ENCODE measurements at places on chromosomes 13 and 19. TPM values are rescaled to one million over a fixed set of nuclear protein-coding genes. Genes with fewer than 3 reads are reported as not detected.

DNAJC15 gene
- total RNA-seq, result 4.2 TPM

KLF12 gene
- total RNA-seq, result 64.7 TPM

BCAM gene
- not detected for total RNA-seq

SLC25A41 gene
- total RNA-seq, result not detected

CCL25 gene
- not detected for total RNA-seq

TBXA2R gene
- 2.6 TPM for total RNA-seq

UPK1A gene
- total RNA-seq, result not detected

TMIGD2 gene
- 19.5 TPM for total RNA-seq

NLRP12 gene
- total RNA-seq, result not detected

AKAP8 gene
- 109 TPM for total RNA-seq

VSIG10L gene
- not detected for total RNA-seq

SAE1 gene
- total RNA-seq, result 22.4 TPM

SERPINE3 gene
- not detected for total RNA-seq

CCDC8 gene
- not detected for total RNA-seq

SULT2A1 gene
- not detected for total RNA-seq

LIG1 gene
- total RNA-seq, result 67.5 TPM

BRME1 gene
- total RNA-seq, result 1.2 TPM

RHPN2 gene
- not detected for total RNA-seq

LGALS4 gene
- 1.8 TPM for total RNA-seq

PGLYRP2 gene
- total RNA-seq, result not detected

RAD23A gene
- 86.3 TPM for total RNA-seq

ZNF324B gene
- 6.5 TPM for total RNA-seq

KISS1R gene
- 0.90 TPM for total RNA-seq

KLK2 gene
- total RNA-seq, result not detected

Data from CD8-positive, alpha-beta T cell (primary cell).